ENCODE measurements at places on chromosomes 5 and 9.

- no peak for DNase-seq
Observed at GRCh38 chr9:10613419-10613818, 617 bp upstream of the PTPRD start.

GRCh38 chr9:108333530-108333983 lies 522.2 kb downstream of the ACTL7B start:
- DNase-seq = no peak

- no peak for DNase-seq
Observed at GRCh38 chr5:24353611-24354010, 291.2 kb downstream of the CDH10 start.

GRCh38 chr5:458547-459353 lies 15.8 kb downstream of the EXOC3 start:
- peak; percentile 57 for DNase-seq

DNA sequence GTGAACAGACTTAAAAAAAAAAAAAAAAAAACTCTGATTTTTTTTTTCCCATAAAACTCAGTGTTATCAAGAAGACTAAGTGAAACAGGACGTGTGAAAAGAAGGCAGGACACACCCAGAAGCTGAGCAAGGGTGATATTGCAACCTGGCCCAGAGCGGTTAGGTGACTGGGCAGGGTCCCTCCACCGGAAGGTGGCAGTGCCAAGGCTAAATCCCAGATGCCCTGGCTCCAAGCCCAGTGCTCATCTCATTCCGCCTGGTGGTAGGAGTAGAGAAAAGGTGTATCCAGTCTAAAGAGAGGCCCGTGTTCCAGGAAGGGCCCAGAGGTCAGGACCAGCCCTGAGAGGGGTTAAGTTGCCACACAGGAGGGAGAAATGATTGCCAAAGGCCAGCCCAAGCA lies 51.5 kb upstream of the SAP30L start:
- no peak for DNase-seq

- peak; percentile 37 for DNase-seq
Observed at GRCh38 chr5:135473956-135474670, 22.0 kb upstream of the TIFAB start.

DNA sequence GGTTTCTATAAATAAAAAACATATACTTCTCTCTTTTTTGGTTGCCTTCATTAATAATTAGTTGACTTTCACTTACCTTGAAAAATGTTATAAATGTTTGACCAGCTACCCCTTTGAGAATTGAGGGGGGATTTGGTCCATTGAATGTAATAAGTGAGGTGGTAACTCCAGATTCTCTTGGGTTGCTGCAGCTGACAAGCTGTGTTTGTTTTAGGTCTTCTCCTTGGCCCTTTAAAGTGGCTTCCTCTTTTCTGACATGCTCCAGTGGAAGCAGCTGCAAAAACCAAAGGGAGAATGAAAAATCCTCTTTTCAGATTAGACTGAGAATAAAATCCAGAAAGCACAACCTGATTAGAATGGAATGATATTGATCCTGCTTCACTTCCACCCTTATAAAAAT lies 410.5 kb downstream of the TMEM38B start:
- no peak for DNase-seq

DNA sequence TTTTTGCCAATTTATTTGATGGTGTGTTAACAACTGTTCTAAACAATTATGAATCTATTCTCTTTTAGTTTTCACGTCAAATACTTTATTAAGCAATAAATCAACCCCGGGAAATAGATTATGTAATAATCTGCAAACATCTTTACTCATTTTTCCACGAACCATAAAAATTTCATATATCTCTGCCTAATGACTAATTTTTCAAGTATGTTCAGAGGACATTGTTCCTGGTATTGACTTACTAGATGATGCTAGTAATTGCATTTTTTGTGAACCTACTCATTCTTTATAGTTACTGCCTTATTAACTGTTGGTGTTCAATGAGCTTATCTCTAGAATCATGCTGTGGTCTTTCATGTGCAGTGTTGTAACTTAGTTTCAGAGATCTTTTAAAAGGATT lies 41.0 kb upstream of the FBN2 start:
- no peak for DNase-seq
